Activated CD8-positive, alpha-beta memory T cell treated with anti-CD3 and anti-CD28 coated beads for 4 hours (primary cell): ENCODE measurements at places on chromosomes 4 and X.

DNA sequence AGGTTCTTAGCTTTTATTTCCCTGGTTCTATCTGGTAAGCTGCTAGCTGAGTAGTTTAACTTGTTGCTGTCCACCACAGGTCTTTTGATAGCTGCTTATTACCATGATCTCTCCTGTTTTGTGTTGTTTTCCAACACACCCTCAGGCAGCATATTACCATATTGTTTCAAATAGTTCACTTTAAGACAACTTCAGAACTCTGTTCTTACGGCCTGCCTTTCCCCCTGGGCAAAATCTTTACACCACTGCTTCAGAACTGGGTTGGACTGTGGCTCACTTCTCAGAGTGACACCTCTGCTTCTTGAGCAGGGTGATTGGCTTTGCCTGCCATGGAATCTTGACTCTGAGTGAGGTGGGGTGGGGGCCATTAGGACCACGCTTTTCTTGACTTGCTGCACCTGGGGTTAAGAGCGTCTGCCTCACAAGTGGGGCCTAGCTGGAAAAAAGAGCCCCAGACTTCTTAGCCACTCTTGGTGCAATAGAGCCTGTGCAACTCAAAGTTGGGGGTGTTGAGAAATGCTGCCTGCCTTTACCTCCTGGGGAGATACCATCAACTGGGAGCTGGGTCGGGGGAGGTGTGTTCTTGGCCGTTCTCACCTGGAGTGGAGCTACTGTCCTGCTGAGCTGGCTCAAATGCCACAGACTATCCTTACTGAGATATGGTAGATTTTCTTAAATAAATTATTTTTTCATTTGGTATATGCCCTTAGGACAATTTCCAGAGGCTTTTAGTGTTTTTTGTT lies 23.4 kb downstream of the USP9X start:
- DNase-seq: no peak

DNA sequence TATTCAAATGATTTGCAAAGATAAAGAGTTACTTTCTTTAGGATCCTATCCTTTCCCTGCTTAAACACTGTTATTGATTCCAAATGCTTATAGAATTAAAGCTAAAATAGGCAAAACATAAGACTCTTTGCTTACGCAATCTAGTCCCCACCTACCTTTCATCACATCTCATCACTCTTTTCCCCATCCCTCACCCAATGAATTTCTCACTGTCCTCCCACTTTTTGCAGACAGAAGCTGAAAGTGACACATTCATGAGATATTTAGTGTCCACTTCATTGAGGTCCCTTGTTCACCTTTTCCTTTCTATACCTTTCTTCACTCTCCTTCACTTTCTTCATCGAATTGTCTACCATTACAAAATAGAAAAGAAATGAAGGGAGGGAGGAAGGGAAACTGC lies 424 bp downstream of the SATL1 start:
- no peak for DNase-seq

DNA sequence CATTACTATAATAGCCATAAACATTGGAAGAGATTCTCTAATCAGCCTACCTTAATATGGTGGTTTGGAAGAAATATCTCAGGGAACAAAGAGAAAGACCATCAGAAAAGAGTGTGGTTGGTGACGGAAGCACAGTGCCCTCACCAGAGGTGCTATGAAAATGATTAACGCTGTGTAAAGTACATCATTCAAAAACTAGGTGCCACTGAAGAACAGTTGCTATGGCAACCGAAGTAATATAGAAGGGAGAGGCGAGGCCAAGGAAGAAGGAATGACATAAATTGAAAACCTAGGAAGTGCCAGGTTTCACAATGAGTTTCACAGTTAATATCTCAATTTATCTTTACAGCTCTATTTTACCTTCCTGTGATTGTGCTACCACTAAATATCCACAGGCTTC lies 57.0 kb upstream of the ARSJ start:
- no peak for DNase-seq

- DNase-seq: no peak
Observed at GRCh38 chrX:45758738-45759397, 558.2 kb upstream of the DIPK2B start.

- DNase-seq: no peak
Observed at GRCh38 chr4:155774033-155774432, 15.2 kb downstream of the GUCY1B1 start.

- no peak for DNase-seq
Observed at GRCh38 chrX:45009371-45010000, 136.5 kb downstream of the KDM6A start.

DNA sequence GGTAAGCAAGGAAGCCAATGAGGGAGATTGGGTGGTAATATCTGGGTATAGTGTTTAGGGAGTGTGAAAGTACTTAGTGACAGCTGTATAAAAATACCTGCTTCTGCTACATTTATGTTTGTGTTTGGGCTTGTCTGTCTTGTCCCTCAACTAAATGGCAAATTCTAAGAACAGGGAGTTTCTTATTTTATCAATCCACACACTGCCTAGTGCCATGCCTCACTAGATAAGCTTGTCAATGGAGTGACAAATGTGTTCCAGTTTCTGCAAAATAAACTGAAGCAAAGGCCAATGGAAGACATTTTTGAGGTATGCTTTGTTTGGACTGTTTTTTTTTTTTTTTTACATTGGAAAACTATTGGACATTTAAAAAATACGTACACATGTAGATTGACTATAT lies 418.0 kb downstream of the SH2D1A start:
- no peak for DNase-seq

DNA sequence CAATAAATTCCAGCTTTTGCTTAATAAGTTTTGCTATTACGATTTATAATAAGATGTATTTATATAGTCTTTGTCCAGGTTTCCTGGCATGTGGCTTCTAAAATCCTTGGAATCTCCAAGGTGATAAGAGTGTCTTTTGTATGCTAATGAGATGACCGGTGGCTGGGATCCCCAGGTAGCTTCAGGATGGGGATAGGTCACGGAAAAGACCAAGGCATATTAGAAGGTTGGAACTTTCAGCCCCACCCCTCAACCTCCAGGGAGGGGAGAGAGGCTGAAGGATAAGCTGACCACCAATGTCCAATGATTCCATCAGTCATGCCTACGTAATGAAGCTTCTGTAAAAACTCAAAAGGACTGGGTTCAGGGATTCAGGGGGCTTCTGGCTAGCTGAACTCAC lies 41.7 kb downstream of the SMIM20 start:
- no peak for DNase-seq

- DNase-seq: no peak
Observed at GRCh38 chr4:1192493-1193205, 20.3 kb upstream of the SPON2 start.

- DNase-seq: no peak
Observed at GRCh38 chr4:134073711-134074110, 127.9 kb downstream of the PABPC4L start.

GRCh38 chrX:49174723-49175122 lies 3.0 kb downstream of the PLP2 start:
- DNase-seq: no peak

DNA sequence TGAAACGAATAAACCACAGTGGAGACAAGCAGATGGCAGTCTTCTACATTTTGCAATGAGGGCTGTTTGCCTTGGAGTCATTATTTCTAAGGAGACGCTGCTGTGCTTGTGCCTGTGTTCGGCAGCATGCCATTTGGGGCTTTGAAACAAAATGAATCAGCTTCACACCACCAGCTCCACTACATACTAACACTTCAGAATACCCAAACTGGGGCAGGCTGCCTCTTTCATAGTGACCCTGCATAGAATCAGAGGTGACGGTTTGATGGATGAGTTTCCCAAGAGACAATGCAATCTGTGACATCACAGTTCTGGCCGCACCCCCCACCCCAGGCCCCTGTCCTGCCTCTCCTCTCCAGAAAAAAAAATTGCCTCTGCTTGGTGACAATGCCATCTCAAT lies 57.1 kb upstream of the MID1 start:
- DNase-seq: no peak

GRCh38 chrX:129655547-129656249 lies 942 bp upstream of the APLN start:
- no peak for DNase-seq

GRCh38 chr4:113173793-113174264 lies 124.4 kb downstream of the ANK2 start:
- no peak for DNase-seq

GRCh38 chr4:74006009-74006476 lies 7.6 kb upstream of the CXCL5 start:
- no peak for DNase-seq

- no peak for DNase-seq
Observed at GRCh38 chr4:4658052-4658451, 116.2 kb upstream of the STX18 start.

GRCh38 chr4:57200799-57201327 lies 90.7 kb upstream of the IGFBP7 start:
- DNase-seq: no peak

DNA sequence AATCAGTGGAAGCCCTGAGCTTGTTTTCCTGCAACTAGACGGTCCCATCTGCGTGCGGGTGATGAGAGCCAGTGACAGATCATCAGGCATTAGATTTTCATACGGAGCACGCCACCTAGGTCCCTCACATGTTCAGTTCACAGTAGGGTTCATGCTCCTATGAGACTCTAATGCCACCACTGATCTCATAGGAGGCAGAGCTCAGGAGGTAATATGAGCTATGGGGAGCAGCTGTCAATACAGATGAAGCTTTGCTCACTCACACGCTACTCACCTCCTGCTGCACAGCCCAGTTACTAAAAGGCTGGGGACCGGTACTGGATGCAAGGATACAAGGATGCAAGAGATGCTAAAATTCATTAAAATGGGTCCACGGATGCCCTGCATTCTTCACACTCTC lies 61.2 kb downstream of the DHRSX start:
- DNase-seq: no peak

- no peak for DNase-seq
Observed at GRCh38 chr4:40395908-40396793, 61.0 kb downstream of the CHRNA9 start.

DNA sequence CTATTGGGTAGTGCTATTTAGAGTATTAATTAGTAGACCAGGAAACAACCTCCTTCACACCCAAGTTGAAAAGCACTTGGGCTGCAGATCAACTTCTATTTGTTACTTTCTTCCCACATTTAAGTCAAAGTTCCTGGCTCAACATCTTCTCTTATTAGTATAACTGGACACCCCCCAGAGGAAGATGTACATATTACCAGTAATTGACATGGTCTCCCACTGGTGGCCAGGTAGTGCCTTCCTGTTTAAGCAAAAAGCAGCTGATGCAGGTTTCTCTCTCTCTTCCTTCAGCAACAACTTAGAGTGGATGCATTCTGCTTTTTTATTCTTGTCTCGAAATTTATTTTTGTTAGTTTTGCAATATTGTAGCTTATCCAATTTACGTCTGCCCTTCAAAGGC lies 438.1 kb downstream of the GBA3 start:
- no peak for DNase-seq

- no peak for DNase-seq
Observed at GRCh38 chr4:7263166-7263565, 70.8 kb downstream of the SORCS2 start.

GRCh38 chr4:143025081-143025704 lies 159.5 kb upstream of the USP38 start:
- DNase-seq: no peak

- DNase-seq: no peak
Observed at GRCh38 chrX:103782640-103783039, 6.0 kb downstream of the PLP1 start.

DNA sequence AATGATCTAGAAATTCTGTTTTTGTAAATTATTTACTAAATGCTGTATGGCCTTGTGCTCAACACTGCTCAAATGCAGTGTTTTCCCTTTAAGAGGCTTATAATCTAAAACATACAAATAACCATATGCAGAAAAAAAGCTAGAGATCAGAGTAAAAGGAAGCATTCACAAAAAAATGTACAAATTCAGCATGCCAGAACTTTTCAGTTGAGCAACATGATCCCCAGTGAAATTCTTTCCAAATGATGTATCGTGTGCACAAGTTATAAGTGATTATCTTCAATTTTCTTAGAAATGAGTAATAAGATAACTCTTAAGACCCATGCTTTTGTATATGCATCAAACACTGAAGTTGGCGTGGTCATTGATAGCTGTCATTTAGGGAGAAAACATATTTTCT lies 5.0 kb downstream of the GPC3 start:
- no peak for DNase-seq

DNA sequence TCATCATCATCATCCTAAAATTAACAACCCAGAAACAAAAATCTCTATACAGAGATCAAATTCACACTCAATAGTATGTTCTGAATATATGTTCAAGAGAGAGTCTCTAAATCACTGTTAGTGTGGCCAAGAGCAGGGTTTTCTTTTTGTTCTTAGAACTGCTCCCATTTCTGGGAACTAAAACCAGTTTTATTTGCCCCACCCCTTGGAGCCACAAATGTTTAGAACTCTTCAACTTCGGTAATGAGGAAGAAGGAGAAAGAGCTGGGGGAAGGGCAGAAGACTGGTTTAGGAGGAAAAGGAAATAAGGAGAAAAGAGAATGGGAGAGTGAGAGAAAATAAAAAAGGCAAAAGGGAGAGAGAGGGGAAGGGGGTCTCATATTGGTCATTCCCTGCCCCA lies 32.3 kb downstream of the CYBB start:
- DNase-seq: no peak

- DNase-seq: no peak
Observed at GRCh38 chr4:107283587-107284559, 247.8 kb upstream of the DKK2 start.

GRCh38 chrX:10379878-10380277 lies 223.1 kb downstream of the CLCN4 start:
- DNase-seq: no peak

DNA sequence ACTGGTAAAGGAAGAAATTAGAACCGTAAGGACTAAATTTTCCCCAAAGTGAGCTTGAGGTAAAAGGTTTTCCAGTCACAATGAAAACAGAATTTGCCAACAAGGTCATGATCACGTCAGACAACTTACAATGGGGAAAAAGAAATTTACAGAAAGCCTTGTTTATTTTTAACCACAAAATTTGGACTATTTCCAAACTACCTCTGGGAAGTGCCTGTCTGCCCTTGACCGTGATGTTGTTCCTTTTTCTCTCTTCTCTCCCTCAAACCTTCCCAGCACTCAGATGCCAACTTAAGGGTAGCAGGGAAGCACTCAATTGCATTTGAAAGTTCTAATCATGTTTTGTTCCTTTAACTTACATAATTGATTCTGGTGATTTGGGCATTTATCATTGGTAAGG lies 32.5 kb downstream of the MEPE start:
- DNase-seq: no peak

GRCh38 chr4:85979276-85979675 lies 380.6 kb downstream of the MAPK10 start:
- DNase-seq: no peak

GRCh38 chrX:71885099-71885498 lies 25.5 kb upstream of the NHSL2 start:
- no peak for DNase-seq

- no peak for DNase-seq
Observed at GRCh38 chr4:88177983-88178625, 19.7 kb upstream of the ABCG2 start.

GRCh38 chr4:54254116-54254914 lies 25.2 kb downstream of the PDGFRA start:
- no peak for DNase-seq

- no peak for DNase-seq
Observed at GRCh38 chr4:183329954-183330742, 7.9 kb upstream of the CLDN24 start.
